ENCODE measurements at places on chromosomes 13 and 19. TPM values are rescaled to one million over a fixed set of nuclear protein-coding genes. Genes with fewer than 3 reads are reported as not detected.

GRCh38 chr19:33876192-33876591, 79.5 kb downstream of the KCTD15 start:
- no peak for DNase-seq

GRCh38 chr13:112968910-112969691, at the start of gene MCF2L:
MCF2L (plus strand) TSS chr13:112969214; CDS start chr13:112969380, 166 bp downstream.
- peak; percentile 44 for DNase-seq

Gene NBEA
- polyA plus RNA-seq, result 13.1 TPM

GRCh38 chr13:23992781-23993679, 95.7 kb upstream of the C1QTNF9B start:
- DNase-seq, result no peak

DNA sequence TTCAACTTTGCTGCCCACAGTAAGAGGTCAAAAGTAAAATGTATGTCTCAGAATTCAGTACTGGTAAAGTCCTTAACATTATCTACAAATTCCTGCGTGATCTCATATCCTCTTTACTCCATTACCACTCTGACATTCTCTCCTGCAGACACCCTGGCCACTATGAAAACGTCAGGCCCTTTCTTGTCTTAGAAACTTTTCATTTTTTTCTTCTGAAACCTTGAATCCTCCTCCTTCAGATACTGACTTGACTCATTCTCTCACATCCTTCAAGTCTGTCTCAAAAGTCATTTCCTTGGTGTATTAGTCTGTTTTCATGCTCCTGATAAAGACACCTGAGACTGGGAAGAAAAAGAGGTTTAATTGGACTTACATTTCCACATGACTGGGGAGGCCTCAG, 262.3 kb downstream of the POU4F1 start:
- DNase-seq, result no peak

GRCh38 chr19:46886546-46887239, 25.9 kb downstream of the ARHGAP35 start:
- no peak for DNase-seq

DNA sequence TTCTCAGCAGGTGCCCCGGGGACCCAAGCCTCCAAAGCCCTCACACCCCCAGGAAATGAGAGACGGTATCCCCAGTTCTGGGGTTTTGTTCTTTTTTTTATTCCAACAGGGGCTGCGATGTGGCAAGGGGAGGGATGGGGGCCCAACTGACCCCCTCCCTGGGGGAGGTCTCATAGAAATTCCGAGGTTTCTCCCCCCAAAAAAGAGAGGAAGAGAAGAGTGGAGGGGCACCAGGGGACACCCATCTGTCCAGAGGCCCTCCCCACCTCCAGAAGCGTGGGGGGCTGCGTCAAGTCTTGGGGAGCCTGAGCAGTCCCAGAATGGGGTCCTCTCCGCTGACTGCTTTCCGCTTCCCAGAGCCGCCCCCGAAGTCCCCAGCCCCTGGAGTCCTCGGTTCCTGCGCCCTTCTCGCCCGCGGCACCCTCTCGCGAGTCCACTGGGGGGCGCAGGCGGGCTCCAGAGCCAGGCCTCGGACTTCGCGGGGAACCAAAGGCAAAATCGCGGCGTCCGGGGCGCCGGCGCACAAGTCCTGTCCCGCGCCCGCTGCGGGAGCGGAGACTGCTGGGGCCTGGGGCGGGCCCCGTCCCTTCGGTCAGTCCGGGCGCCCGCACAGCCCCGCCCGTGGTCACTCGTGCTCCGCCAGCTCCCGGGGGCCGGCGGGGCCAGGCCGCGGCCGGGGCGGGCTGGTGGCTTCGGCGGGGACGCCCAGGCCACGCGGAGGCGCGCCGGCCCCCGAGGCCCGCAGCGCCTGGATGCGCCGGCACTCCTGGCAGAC, 4.4 kb upstream of the ATP1A3 start:
- no peak for DNase-seq

DNA sequence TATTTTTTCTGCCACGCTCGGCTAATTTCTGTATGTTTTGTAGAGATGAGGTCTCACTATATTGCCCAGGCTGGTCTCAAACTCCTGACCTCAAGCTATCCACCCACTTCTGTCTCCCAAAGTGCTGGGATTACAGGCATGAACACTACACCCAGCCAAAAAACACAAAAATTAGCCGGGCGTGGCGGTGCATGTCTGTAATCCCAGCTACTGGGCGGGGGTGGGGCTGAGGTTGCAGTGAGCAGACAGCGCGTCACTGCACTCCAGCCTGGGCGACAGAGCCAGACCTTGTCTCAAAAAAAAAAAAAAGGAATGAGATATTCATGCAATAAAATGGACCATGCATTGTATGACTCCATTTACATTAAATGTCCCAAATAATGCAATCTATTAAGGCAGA, 32.2 kb downstream of the VASP start:
- no peak for DNase-seq
